ENCODE measurements at places on chromosomes 12 and 14.

- no peak for DNase-seq
Observed at GRCh38 chr14:105415481-105416428, 3.9 kb upstream of the MTA1 start.

DNA sequence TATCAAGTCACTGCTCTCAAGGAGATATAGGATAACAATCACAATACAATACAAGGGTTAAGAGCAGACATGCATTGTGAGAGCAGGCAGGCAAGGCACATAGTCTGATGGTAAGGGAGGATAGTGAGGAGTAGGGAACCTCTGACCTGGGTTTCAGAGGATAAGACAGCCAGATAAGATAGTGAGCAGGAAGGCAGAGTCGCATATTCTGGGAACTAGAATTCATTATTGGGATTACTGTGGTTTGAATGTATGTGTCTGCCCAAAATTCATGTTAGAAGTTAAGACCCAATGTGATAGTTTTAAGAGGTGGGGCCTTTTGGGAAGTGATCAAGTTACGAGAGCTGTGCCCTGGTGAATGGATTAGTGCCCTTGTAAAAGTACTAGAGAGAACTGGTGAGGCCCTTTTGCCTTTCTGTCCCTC, 14.4 kb upstream of the ATF1 start:
- DNase-seq, result no peak

DNA sequence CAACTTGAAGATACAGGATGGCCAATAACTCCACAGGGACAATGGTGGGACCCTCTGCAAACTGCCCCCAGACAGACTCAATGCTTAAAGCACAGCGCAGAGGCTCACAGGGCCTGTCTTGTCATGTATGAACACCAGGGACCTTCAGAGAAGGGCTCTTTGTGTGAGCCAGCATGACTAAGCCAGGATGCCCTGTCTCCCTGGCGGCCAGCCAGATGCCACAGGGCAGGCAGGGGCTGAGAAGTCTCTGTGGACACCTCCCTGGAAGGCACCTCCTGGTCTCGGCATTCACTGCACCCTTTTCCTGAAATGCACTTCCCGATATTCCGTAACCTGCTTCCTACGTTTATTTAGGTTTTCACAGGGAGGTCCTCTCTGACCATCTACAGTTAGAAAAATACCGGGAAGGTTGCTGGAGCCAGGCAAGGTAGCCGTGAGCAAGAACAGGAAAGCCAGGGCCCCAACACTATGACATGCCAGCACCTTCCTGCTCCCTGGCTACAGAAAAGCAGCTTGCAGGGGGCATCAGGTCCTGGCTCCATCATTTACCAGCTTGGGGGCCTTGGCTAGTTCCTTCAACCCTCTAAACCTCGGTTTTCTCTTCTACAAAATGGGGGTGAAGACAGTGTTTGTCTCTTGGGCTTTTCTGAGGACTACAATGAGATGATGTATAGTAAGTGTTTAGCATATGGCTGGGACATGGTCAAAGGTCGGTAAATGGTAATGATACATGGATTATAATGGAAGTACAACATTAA, 65.0 kb downstream of the PITPNM2 start:
- DNase-seq, result peak; percentile 38

GRCh38 chr14:51676549-51676948, 24.8 kb downstream of the FRMD6 start:
- no peak for DNase-seq

DNA sequence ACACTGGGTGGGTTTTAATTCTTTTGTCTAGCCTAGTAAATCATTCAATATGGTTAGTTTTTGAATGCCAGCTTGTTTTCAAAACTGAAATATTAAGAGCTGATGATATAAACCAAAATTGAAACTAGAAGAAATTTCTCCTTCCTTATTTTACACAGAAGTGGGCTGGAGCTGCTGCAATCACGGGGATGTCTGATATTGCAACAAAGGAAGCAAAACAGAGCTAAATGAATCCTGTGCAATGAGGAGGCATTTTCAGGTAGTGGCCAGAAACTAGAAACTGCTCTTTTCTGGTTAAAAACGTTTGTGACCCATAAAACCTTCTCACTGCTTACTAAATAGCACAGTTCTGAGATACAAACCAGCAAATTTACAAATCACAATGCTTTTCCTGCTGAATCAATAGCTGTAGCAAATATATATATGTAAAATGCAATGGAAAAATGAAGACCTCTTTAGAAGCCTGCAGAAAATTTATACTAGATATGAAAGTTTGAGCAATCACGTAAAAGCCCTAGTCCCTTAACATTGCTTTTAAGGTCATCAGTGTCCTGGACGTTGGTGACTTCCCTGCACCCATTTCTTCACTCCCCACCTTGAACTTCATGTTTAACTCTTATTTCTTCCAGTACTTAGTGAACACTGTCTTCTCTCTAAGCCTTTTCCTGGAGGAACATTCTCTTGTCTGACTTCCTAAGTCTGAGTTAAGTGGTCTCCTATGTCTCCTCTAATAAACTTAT, 15.9 kb upstream of the LRRK2 start:
- peak; percentile 46 for DNase-seq

DNA sequence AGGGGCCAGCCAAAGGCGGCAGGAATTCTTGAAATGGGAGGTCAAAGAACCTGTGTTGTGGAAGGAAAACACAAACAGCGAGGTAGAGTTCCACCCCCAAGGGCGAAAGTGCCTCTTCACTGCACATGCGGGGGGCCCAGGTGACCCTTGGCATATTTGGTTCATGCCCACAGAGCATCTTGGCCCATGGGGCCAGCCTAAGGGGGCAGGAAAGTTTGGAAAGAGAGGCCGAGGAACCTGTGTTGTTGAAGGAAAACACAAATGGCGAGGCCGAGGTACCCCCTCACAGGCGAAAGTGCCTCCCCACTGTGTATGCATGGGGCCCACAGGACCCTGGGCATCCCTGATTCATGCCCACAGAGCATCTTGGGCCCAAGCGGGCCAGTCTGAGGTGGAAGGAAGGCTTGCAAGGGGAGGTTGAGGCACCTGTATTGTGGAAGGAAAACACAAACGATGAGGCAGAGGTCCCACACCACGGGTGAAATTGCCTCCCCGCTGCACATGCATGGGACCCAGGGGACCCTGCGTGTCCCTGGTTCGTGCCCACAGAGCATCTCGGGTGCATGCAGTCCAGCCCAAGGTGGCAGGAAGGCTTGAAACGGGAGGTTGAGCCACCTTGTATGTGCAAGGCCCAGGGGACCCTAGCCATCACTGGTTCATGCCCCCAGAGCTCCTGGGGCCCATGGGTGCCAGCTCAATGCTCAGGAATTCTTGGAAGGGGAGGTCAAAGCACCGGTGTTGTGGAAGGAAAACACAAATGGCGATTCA, 384.1 kb downstream of the ALG10 start:
- DNase-seq, result peak; percentile 12

DNA sequence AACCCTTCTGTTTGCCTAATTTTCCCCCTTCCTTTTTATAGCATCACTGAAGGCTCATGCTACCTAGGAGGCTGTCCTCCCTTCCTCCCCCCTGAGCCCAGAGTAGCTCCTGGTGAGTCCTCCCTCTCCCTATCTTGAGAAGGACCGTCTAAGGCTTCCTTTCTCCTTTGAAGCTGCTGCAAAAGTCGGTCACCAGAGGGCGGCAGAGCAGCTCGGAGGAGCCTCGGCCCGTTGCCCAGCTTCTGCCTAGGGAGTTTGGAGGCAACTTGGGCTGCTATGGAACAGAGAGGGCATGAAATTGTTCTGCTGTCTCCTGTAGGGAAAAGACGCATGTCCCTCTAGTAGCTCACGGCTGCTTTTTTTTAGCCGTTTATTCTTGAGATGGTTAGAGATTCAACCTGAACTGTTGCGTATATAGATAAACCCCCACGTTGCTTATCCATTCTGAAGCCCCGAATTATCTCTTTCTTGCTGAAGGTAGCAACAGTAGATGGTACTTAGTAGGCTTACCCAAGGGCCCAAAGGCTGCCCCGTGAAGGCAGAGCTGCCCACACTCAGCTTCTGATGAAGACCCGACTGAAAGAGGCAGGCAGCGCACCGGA, 5.7 kb downstream of the WNT5B start:
- peak; percentile 58 for DNase-seq

GRCh38 chr12:130529781-130530180, 186.3 kb downstream of the RIMBP2 start:
- DNase-seq, result no peak

- no peak for DNase-seq
Observed at GRCh38 chr12:111201036-111201435, 167.9 kb downstream of the PHETA1 start.

DNA sequence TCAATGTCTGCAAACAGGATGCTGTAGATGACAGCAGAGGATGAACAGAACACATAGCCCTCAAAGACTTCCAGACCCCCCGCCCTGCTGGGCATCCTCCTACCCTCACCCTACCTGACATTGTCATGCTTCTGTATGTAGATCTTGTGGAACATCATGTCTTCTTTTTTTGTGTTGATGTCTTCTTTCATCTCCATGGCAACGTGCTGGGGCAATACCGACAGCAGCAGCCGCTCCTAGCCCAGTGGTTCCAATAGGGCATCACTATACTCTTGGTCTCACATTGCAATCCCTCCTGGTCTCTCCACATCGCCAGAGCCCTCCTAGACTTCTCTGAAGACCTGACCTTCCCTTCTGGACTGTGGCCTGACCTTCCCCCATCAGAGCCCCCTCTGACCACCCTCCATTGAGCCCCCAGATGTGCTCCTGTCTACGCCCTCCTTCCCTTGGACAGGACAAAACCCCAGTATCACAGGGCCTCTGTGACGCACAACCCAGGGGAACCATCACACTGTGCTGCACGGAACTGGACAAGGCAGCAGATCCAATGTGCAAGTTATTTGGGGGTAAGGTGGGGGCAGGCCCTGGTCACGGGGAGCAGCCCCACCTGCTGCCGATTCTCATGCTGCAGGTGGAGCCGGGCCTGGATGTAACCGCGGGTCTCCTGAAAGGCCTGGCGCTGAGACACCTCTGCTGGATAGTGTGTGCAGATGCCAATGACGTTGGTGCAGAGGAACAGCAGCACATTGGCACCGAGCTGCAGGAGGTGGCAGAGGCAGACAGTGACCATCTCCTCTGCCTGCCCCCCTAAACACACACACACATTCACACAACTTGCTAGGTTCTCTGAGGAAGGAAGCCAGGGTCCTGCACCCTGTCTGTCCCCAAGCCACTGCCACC, 11.1 kb downstream of the ADCY6 start:
- DNase-seq, result no peak

- DNase-seq, result no peak
Observed at GRCh38 chr14:88919502-88919901, 95.1 kb downstream of the TTC8 start.

DNA sequence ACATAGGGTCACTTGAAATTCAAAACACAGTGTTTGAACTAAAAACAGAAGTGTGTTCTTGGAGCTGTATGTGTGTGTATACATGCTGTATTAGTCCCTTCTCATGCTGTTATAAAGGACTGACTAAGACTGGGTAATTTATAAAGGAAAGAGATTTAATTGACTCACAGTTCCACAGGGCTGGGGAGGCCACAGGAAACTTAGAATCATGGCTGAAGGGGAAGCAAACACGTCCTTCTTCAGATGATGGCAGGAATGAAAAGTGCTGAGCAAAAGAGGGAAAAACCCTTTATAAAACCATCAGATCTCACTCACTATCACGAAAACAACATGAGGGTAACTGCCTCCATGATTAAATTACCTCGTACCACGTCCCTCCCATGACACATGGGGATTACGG, 224.1 kb downstream of the BCAT1 start:
- DNase-seq, result no peak

DNA sequence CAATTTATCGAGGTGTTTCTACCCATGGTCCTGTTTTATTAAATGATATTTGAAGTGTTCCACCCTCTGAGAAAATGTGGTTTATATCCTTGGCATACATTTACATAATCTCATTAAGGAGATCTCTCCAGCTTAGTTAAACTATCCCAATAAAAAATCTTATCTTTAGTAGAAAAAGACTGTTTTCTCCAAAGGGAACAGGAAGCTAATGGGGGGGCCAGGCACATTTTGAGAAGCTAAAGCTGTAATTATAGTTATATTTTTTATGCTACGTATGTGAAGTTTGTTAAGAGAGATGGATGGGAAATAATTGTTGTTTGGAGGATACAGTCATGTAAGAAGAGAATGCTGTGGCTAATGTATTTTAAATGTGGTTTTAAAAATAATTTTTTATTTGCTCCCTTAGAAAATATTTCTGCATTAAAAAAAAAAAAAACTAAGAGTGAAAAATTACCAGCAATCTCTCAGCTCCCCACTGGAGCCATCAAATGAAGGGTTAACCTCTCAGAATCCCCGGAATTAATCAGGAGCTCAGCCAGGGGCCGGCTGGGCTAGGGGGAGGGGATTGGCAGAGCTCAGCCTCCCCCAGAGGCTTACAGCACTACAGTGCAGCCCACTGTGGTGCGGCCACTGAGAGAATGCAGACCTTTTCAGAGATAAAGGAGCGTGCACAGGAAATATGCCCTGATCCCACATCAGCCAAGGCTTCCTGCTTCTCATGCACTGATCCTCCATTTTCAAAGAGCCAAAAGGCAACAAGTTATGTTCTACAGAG, 185.8 kb downstream of the EGLN3 start:
- no peak for DNase-seq

DNA sequence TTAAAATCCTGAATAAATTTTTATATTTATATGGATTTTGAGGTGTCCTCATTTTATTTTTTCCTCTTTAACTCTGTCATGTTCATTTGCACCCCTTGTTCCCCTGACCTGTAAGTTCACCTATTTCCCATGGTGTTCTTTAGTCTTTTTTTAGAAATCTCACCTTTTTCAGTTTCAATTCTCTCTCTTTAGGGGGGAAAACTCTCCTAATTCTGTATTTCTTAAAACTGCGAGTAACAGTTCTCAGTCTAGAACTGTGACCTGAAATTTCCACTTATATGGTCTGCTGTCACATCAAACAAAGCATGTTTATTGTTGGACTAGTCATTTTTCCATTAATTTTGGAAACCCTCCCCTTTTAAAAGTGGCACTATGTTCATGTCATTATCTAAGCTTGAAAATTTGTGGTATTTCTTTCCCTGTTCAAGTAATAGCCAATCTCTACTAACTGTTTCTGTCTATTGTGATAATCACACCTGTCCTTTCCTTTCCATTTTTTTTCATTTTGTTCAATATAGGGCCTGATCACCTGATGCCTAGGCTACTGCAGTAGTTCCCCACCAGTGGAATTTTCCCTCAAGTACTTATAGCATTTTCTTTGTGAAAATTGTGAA, 14.0 kb upstream of the FBXO33 start:
- no peak for DNase-seq

DNA sequence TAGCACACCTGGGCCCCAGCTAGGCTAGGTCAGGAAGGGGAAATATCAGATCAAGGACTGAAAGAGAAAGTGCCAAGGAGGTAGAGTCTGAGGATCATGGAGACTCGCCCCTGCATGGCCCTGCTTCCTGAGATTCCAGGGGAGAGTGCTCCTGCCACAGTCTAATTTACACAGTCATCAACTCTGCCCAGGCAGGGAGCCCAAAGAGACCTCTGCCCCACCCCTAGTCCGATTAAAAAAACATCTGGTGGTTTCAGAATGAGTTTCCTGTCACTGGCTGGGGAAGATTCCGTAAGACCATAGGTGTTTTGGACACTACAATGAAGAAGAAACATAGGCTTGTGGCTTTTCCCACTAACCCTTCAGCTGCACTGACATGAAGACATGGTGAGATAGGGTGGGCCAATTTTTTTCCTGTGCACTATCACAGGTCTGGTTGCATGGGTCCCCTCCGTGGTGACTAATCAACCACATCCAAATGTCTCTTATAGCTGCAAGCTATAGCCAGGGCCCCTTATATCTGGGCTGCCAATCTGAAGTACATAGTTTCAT, 31.5 kb upstream of the GZMB start:
- peak; percentile 21 for DNase-seq

GRCh38 chr14:48744202-48744601, 842.0 kb downstream of the RPS29 start:
- no peak for DNase-seq
